ENCODE measurements at places on chromosomes 11 and 22.

DNA sequence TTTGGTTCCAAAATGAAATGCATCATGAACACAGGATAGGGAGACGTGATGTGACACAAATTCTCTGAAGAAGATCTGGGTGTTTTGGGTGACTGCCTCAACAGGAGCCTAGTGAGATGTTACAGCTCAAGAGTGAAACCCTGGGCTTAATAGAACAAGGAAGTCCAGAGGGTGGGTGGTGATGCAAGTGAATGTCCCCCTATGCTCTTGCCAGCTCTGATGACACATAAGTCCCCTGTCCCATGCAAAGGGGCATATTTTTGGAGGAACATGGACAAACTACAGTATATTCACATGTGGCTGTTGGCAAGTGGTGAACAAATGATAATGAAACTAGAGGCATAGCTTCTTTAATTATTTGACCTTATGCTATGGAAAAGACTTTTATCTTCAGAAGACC lies 9.2 kb downstream of the CRTAM start:
- DNase-seq, result no peak

GRCh38 chr22:50184004-50184901 lies 1.5 kb upstream of the TRABD start:
- no peak for DNase-seq

DNA sequence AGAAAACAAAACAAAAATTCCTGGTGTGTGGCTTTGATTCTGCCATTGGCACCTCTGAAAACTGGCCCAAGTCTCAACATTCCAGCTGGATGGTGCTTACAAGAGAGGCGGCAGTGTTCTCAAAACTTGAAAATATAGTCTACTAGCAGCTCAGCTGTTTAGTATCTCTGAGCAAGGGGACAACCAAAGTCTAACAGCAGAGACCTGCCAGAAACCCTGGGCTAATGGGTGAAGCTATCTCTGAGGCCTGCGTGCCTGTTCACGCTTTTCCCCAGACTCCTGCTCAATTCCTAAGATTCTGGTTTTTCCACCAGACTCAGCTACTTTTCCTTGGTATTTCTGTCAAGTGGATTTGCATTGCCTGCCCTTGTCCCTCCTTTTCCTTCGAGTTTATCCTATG lies 17.9 kb downstream of the TMEM218 start:
- DNase-seq, result no peak

GRCh38 chr22:28826921-28827320 lies 26.6 kb upstream of the XBP1 start:
- DNase-seq, result no peak

DNA sequence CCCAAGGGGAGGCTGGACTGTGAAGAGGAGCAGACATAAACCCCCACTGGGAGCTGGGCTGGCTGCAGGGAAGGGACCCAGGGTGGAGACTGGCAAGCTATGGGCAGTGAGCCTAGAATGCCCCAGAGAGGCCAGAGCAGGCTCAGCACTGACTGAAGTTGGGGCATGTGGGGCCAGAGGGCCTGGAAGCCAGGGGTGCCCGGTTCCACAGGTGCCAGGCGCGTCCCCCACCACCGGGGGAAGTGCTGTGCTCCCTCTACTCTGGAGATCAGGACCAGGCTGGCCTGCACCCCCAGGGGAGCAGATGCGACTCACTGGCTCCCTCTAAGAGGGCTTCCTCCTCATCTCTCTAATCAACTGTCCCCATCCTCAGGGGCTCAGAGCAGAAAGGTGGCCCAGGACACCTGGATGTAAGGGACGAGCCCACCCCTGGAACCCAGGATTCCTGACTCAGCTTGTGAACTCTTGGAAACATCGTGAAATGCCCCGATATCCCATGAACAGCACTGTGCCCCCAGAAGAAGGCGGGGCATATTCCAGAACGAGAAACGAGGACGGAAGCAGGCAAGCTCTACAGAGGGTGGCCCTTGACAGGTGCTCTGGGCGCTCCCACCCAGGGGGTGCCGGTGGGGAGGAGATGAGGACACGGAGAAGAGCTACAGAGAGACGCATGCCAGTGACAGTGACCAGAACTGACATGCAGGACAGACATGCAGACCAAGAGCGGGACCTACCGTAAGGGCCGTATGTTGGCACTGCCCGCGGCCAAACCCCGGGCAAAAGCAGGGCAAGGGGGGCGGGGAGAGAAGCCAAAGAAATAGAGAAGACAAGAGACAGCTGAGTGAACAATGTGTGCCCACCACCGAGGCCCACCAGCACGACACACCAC lies 20.4 kb downstream of the MAFF start:
- no peak for DNase-seq

- no peak for DNase-seq
Measured at GRCh38 chr11:873706-874105, 31.1 kb downstream of the TSPAN4 start.

GRCh38 chr11:114762408-114762807 lies 84.1 kb downstream of the NXPE2 start:
- no peak for DNase-seq

- no peak for DNase-seq
Measured at GRCh38 chr22:46453006-46453828, 84.2 kb downstream of the CELSR1 start.

GRCh38 chr11:110529043-110529442 lies 99.3 kb downstream of the FDX1 start:
- DNase-seq, result no peak

- DNase-seq, result no peak
Measured at GRCh38 chr22:20671409-20672081, 102.4 kb upstream of the SERPIND1 start.

- DNase-seq, result no peak
Measured at GRCh38 chr11:61611309-61611708, 30.4 kb upstream of the SYT7 start.

DNA sequence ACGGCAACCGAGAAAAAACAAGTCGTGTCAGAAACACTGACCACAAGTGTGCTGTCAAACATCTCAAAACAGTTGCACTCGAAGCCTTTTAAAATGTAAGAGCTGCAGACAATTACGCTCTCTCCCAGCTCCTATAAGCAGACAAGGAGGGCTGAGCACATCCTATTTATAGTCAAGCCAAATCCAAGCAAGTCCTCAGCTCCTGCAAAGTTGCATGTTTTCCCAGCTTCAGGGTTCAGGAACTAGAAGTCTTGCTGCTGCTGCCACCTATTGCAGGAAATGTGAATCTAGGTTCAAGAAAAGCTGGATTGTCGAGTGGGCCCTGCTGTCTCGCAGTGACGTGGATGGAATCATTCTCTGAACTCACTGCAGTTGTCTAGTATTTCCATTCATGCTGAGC lies 15.5 kb downstream of the EFCAB6 start:
- DNase-seq, result no peak

DNA sequence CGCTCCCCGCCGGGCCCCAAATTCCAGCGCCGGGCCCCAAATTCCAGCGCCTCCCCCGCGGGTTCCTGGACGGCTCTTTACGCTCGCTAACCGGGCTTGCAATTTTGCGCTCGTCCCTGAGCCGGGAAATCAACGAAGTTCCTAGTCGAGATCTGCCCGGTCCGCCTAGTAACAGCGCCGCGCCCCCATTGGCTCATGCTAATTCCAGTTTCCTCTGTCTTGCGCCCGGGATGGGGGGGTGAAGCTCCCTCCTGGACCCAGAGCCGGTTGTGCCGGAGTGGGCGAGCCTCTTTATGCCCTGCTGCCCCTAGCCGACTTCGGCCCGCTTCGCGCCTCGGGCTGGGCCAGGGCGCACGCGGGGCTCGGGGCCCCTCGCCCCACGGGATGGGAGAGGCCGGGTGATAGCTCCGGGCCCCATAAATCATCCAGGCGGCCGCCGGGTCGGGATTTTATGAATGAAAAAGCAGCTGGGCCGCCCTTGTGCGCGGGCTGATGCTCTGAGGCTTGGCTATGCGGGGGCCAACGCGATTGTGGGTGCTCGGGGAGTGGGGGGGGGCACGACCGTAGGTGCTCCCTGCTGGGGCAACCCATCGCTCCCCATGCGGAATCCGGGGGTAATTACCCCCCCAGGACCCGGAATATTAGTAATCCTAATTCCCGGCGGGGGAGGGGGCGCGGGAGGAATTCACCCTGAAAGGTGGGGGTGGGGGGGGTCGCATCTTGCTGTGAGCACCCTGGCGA lies 1.8 kb upstream of the CCND1 start:
- no peak for DNase-seq

- no peak for DNase-seq
Measured at GRCh38 chr11:120601536-120601935, 90.0 kb downstream of the GRIK4 start.
